ENCODE measurements at places on chromosomes 3 and 15.

DNA sequence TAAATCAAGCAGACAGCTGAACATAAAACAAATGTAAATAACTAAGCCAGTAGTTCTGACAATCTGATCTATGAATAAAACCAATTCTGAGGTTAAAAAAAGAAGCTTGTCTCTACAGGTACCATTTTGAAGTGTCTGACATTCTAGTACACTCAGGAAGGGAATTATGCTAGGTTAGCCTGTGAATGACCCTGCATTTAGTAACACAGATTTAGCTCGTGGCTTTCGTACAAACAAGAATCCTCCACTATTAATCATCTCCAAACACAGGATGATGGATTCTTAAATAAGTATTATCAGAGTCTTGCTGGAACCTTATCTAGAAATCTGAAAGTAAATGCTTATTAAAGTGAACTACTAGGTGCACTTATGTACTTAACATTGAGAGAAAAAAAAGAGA lies 1120.1 kb downstream of the ROBO1 start:
- no peaks in the 10 kb centered on the region for H3K27me3 ChIP-seq
- peak; percentile 62 for DNase-seq
- no peaks in the 10 kb centered on the region for H3K4me1 ChIP-seq
- H3K36me3 ChIP-seq = no peaks in the 10 kb centered on the region
- no peak overlapping the region for H3K4me3 ChIP-seq

GRCh38 chr3:135736740-135737139 lies 228.8 kb upstream of the PPP2R3A start:
- no peak for DNase-seq
- no peak overlapping the region for H3K27ac ChIP-seq
- H3K36me3 ChIP-seq = no peaks in the 10 kb centered on the region
- no peaks in the 10 kb centered on the region for H3K27me3 ChIP-seq
- H3K4me3 ChIP-seq = no peak overlapping the region
- H3K4me1 ChIP-seq = no peaks in the 10 kb centered on the region

GRCh38 chr15:92676561-92676960 lies 21.0 kb upstream of the FAM174B start:
- no peaks in the 10 kb centered on the region for H3K36me3 ChIP-seq
- no peaks in the 10 kb centered on the region for H3K4me1 ChIP-seq
- no peak for DNase-seq
- H3K27me3 ChIP-seq = no peaks in the 10 kb centered on the region
- no peak overlapping the region for H3K27ac ChIP-seq

- peaks cover 59% of the 10 kb centered on the region for H3K4me1 ChIP-seq
- peak overlapping the region; percentile 97 for H3K27ac ChIP-seq
- H3K36me3 ChIP-seq = no peaks in the 10 kb centered on the region
- no peak overlapping the region for H3K4me3 ChIP-seq
These were observed 117.8 kb upstream of the PRICKLE2 start for GRCh38 chr3:64342940-64343688.

GRCh38 chr15:101570241-101570640 lies 80.7 kb upstream of the PCSK6 start:
- no peaks in the 10 kb centered on the region for H3K36me3 ChIP-seq
- no peaks in the 10 kb centered on the region for H3K27me3 ChIP-seq
- peaks cover 11% of the 10 kb centered on the region for H3K4me1 ChIP-seq
- no peak overlapping the region for H3K4me3 ChIP-seq
- H3K27ac ChIP-seq = no peak overlapping the region

DNA sequence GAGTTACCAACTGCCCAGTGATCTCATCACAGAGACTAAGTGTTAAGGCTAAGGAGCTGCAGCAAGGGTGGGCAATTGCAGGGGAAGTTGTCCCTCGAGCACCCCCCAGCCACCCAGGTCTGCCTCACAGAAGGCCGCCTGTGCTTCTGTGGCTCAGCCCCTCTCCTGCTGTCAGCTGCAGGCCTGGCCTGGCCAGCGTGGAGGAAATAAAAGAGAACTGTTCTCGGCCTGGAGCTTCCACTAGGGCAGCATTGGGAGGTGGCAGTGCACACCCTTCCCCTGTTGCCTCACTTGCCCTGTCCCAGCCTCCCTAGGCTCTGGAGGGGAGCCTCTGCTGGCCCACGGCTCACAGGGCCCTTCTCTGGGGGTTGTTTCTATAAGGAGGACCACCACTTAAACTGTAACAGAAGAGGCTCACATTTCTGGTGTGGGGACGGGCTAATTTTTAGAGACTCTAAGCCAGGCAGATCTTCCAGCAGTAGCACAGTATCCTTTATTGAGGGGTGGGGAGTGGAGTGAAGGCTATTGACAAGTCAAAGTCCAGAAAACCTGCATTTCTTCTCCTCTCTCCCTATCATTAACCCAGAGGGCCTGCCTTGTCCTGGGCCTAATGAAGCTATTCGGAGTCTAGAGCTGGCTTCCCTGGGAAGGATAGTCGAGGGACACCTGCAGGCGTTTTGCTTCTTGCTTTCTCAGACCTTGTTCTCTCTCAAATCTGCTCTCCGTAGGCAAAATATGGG lies 75.6 kb upstream of the ADPGK start:
- no peaks in the 10 kb centered on the region for H3K4me1 ChIP-seq
- H3K27me3 ChIP-seq = no peaks in the 10 kb centered on the region
- DNase-seq = no peak
- H3K4me3 ChIP-seq = no peak overlapping the region
- no peak overlapping the region for H3K27ac ChIP-seq

- no peak overlapping the region for H3K27ac ChIP-seq
- no peak for DNase-seq
- H3K27me3 ChIP-seq = peaks cover 36% of the 10 kb centered on the region
- no peaks in the 10 kb centered on the region for H3K36me3 ChIP-seq
These were observed 249.9 kb upstream of the TLE3 start for GRCh38 chr15:70347321-70348225.

Measured in astrocyte (in vitro differentiated cells and primary cell).